T-cell (primary cell): ENCODE measurements at places on chromosomes 13 and 19. TPM values are rescaled to one million over a fixed set of nuclear protein-coding genes. Genes with fewer than 3 reads are reported as not detected.

GRCh38 chr13:87444135-87444534 lies 227.0 kb upstream of the SLITRK5 start:
- no peaks in the 10 kb centered on the region for H3K4me1 ChIP-seq
- DNase-seq: no peak
- no peaks in the 10 kb centered on the region for H3K36me3 ChIP-seq
- no peak overlapping the region for H3K27ac ChIP-seq
- no peaks in the 10 kb centered on the region for H3K27me3 ChIP-seq

GRCh38 chr19:16566161-16566560 lies 6.1 kb downstream of the SLC35E1 start:
- H3K27ac ChIP-seq: peak overlapping the region; percentile 84
- H3K4me1 ChIP-seq: peaks cover 55% of the 10 kb centered on the region
- no peak overlapping the region for H3K4me3 ChIP-seq
- peaks cover 8% of the 10 kb centered on the region for H3K36me3 ChIP-seq
- no peaks in the 10 kb centered on the region for H3K27me3 ChIP-seq

ZNF208 gene
- 3.5 TPM for total RNA-seq

CGB3 gene
- not detected for total RNA-seq

RFPL4A gene
- total RNA-seq: not detected

TUBA3C gene
- total RNA-seq: not detected

GRCh38 chr13:111328574-111329410 lies 8.3 kb downstream of the TEX29 start:
- no peaks in the 10 kb centered on the region for H3K4me1 ChIP-seq
- no peak overlapping the region for H3K4me3 ChIP-seq
- H3K27ac ChIP-seq: no peak overlapping the region
- no peaks in the 10 kb centered on the region for H3K36me3 ChIP-seq
- no peak for DNase-seq
- no peaks in the 10 kb centered on the region for H3K27me3 ChIP-seq

DNA sequence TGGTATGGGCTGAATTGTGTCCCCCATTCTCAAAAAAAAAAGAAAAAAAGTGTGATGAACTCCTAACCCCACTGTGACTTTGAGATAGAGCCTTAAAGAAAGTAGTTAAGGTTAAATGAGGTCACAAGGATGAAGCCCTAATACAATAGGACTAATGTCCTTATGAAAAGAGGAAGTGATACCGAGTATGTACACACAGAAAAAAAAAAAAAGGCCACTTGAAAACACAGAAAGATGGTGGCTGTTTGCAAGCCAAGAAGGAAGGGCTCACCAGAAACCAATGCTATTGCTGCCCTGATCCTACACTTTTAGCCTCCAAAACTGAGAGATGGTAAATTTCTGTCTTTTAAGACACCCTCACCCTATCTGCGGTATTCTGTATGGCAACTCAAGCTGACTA lies 955.6 kb downstream of the PCDH17 start:
- no peak for DNase-seq
- H3K27me3 ChIP-seq: no peaks in the 10 kb centered on the region
- no peak overlapping the region for H3K4me3 ChIP-seq
- H3K4me1 ChIP-seq: no peaks in the 10 kb centered on the region
- H3K36me3 ChIP-seq: no peaks in the 10 kb centered on the region
- no peak overlapping the region for H3K27ac ChIP-seq

ZNF724 gene
- 6.5 TPM for total RNA-seq

DNA sequence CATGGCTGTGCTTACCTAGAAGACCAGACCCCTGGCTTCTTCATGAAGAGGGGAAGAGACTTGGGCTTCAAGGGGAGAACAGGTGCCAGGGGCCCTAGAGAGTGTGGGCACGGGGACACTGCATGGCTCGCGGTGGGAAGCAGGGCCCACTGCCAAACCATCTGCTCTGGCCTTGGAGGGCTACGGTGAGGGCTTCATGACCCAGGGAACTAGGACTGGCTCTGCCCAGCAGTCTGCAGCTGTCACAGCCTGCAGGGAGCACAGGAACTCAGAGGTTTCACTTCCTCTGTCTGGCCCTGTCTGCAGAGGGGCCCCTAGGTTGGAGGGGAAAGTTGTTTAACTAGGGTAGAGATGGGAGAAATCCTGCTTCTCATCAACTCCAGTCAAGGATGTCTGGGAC lies 4.3 kb downstream of the ERCC1 start:
- H3K27me3 ChIP-seq: no peaks in the 10 kb centered on the region
- H3K36me3 ChIP-seq: peaks cover 18% of the 10 kb centered on the region
- DNase-seq: no peak
- H3K4me3 ChIP-seq: no peak overlapping the region
- H3K27ac ChIP-seq: no peak overlapping the region
